Activated T-cell treated with anti-CD3 and anti-CD28 coated beads, Interleukin-2, amount 50 U/mL, for 48 hours (primary cell): ENCODE measurements at places on chromosomes 1 and 21.

- DNase-seq = no peak
These were observed 680.3 kb downstream of the PLA2G4A start for GRCh38 chr1:187509091-187509490.

- DNase-seq = no peak
These were observed 318.9 kb upstream of the PBX1 start for GRCh38 chr1:164240081-164240480.

- no peak for DNase-seq
These were observed 1.4 kb downstream of the HS2ST1 start for GRCh38 chr1:86915737-86916235.

DNA sequence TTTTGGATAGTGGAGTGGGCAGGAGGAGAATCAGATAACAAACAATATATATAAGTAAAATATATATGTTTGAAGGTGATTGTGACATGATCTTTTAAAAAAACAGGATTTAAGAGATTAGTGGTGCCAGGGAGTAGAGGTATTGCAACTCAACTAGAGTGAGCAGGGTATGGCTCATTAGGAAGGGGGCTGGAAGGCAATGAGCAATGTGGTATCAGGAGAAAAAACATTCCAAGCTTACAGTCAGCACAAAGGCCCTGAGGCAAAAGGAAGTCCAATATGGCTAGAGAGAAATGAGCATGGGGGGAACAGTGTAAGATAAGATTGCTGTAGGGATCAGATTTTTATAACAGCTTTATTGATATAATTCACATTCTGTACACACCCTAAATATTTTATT is 5.3 kb upstream of the GADD45A start:
- DNase-seq = no peak

GRCh38 chr1:172272087-172272486 is 148.4 kb upstream of the C1orf105 start:
- no peak for DNase-seq

GRCh38 chr1:81165963-81166362 is 634.8 kb upstream of the ADGRL2 start:
- DNase-seq = no peak

DNA sequence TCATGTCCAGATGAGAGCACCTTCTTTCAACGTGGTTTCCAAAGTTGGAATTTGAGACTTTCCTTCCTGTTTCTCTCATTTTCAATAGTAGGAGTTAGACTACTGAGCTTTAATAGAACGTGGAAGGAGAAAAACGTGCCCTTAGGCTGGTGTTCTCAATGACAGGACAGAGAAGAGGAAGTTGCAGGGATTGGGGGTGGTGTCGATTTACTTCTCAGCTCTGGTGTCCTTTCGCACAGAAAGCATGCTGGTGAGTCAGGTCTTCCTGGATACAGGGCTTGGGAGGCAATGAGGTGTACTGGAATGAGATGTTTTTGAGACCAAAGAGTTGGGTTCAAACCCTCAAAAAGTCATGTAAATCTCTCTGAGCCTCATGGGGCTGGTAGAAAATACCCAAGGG is 67.1 kb downstream of the HIVEP3 start:
- no peak for DNase-seq

DNA sequence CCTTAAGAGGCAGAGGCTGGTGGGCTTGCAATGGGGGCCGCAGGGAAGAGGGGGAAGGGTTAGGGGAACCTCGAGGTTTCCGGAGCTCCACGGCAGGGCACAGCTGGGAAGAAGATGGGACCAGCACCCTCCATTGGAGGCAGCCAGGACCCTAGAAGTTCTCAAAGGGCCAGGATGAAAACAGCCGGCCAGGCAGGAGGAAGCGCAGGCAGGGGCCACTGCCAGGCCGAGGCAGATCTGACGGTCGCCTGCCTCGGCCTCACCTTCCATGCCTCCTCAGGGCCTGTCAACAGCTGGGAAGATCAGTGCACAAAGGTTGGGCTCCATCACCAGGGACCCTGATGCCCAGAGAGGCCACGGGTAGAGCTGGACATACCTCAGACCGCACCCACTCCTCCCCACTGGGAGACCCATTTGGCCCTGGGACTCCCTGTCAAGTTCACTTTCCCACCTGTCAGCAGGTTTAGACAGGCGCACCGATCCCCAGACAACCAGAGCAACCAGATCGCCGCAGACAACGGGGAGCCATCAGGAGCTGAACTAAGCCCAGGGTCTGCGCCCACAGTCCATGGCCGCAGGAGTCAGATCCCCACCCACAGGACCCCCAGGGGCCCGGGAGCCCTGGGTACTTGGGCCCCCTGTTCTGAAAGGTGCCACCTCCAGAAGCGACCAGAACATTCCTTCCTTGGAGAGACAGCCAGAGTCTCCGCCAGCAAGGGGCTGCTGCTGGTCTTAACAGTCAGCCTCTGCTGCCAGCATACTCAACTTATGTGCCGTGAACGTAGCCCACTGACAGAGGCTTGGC is 2.2 kb downstream of the SLC19A1 start:
- peak; percentile 17 for DNase-seq

GRCh38 chr1:54105736-54106269 is 47.0 kb downstream of the CDCP2 start:
- no peak for DNase-seq

DNA sequence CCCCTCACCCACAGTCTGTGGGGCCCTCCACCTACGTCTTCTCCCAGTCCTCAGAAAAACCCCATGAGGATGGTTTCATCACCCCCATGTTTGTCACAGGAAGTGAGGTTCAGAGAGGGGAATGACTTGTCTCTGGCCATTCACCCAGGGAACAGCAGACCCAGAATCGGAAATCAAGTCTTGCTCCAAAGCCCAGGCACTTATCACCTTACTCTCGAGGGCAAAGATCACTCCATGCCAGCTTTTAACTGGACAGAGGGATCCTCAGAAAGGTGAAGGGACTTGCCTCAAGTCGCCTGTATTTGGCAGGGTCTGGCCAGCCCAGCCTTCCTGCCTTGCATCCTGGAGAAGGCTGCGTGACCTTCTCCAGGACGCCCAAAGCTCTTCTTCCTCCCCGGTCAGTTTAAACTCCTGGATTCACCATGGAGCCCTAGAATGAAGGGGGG is 57.9 kb upstream of the SSBP3 start:
- DNase-seq = peak; percentile 54
